ENCODE measurements at places on chromosomes 5 and 9. TPM values are rescaled to one million over a fixed set of nuclear protein-coding genes. Genes with fewer than 3 reads are reported as not detected.

The FRMD3 gene
- total RNA-seq, result 68.8 TPM

The FAM78A gene
- 1.7 TPM for total RNA-seq

The ASPN gene
- 7.8 TPM for total RNA-seq

The TPM2 gene
- total RNA-seq, result 18.1 TPM

The NR2F1-AS1 gene
- total RNA-seq, result 109 TPM

The WNT8A gene
- total RNA-seq, result not detected

DNA sequence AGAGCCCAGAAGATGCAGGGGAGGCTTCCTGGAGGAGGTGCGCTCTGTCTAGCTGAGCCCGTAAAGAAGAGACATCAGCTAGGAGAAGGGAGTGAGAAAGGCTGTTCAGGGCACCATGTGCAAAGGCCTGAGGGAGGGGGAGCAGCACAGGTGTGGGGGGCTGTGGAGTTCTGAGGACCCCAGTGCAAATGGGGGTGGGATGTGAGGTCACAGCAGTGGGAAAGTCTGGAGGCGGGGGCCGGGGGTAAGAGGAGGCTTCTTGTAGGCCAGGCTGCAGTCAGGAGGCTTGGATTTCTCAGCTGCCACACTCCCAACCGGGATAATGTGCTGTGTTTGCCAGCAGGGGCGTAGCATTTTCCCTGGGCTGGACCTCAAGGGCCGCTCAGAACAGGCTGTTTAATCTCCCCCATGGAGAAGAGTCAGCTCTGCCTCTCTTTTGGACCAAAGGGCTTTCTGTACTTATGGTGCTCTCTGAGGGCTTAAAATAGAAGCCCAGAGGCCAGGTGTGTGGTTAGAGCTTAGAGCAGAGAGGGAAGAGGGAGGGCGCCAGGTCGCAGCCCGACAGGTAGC, 5.7 kb downstream of the NEURL1B start:
- no peak for DNase-seq

- no peak for DNase-seq
Measured at GRCh38 chr5:117433818-117434217, 859.2 kb upstream of the SEMA6A start.

DNA sequence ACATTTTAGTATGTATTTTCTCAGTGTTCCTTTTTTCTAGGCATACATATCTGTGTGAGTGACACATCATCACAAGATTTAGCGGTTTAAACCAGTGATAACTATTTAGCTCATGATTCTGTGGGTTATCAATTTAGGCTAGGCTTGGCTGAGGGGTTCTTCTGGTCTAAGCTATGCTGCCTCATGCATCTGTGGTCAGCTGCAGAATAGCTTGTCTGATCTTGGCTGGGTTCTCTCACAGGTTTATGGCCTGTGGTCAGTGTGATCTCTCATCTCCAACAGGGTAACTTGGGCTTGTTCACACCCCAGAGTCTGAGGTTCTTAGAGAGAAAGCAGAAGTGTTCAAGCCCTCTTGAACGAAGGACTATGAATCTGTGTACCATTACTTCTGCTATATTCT, 363.3 kb downstream of the KDM4C start:
- no peak for DNase-seq

DNA sequence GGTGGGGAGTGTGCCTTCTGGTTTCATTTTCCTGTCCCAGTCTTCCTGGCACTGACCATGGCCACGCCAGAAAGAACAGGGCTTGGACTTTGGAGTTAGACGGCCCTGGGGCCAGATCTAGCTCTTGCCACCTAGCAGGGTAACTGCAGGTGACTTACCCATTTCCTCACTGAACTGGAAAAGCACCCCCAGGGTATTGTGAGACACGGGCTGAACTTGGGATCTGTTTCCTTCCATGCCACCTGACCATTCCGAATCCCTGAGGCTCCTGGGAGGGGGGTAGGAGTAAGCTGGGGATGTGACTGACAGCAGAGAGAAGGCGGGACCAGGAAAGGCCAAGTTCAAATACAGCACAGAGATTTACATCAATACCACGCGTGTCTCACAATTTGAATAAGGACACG, 9.4 kb downstream of the HNRNPAB start:
- no peak for DNase-seq

GRCh38 chr9:94533155-94533554, 21.7 kb upstream of the PCAT7 start:
- DNase-seq, result no peak

DNA sequence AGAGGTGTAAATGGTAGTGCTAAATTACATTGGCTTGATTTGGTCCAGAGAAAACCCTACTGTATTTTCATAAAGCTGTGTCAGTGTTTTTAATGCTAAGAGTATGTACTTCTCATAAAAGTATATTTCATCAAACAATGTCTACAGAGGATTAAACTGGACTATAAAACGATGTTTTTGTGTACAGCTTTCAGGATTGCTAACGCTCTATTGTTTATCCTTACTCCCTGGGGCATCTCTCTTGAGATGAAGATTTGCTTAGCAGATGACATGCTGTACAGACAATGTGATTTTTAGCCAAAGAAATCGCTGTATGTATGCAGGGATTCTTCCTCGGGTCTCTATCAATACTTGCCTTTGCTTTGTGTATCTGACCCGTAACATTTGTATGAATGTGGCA, 216.0 kb downstream of the FBXL7 start:
- no peak for DNase-seq

DNA sequence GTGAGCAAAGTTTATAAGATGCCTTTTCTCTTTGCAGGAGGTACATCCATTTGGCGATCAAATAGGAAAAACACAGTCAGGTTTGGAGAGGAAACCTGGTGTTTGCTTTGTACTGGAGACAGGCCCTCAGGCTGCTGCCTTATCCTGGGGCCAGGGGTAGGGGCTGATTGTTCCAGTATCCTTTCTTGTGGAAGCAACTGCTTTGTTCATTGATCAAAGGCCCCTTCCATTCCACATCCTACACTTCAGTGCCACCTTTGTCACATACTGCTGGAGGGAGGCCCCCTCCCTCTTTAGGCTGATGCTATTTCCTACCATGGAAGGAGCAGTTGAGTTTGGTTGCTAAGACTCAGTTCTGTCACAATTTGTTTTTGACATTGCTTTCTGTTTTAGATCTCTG, 778.1 kb downstream of the TLR4 start:
- DNase-seq, result no peak

- DNase-seq, result no peak
Measured at GRCh38 chr9:130913599-130914416, 17.2 kb upstream of the QRFP start.

DNA sequence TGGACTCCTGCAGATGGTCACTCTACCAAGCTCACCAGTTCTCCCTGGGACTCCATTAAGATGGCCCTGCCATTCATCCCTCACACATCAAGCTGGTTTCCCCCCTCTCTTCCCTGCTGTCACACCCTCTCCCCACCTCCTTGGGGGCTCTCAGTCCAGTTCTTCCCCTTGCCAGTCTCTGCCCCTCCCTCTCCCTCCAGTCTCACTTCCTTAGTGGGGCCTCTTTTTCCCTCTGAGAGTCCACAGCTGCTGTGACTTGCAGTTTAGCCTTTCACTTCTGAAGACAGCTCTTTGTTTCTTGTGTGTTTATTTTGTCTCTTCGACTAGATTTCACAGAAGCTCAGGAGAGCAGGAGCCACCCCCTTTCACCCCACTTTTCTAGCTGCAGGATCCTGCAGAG, 10.5 kb downstream of the DOCK2 start:
- DNase-seq, result no peak

DNA sequence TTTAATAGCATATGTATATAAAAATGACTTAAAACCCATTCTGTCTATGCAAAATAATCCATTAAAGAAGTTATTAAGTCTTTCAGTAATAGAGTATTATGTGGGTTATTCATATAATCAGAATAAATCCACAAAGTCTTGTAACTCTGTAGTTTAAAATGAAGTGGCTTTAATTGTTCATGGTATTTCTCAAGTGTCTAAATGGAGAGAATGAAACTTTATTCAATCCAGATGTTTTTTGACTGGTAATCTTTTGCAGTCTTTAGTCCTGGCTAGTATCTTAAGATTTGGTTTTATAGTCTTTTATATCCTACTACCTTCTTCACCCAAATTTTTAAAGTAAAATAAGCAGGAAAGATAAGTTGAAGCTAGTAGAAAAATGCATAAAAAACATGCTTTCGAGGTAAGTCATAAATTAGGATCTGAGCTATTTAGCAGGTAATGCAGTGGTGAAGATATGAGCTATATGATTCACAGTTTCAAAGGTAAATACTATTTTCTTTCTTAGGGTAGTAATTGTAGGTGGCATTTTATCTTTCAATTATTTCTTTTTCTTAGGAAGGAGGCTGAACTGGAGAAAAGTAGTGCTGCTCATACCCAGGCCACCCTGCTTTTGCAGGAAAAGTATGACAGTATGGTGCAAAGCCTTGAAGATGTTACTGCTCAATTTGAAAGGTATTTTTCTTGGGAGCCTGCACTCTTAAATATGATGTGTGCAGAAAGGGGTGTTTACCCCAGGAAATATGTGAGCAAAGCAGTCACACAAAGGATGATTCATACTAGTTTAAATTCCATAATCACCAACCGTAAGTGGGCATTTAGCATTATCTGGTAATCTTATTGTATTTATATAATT, 17.9 kb downstream of the HMMR start:
- no peak for DNase-seq

- no peak for DNase-seq
Measured at GRCh38 chr9:83957248-83957513, 22.8 kb downstream of the HNRNPK start.

- DNase-seq, result no peak
Measured at GRCh38 chr9:77960356-77961153, 71.1 kb downstream of the GNAQ start.

- DNase-seq, result no peak
Measured at GRCh38 chr5:24530906-24531305, 113.9 kb downstream of the CDH10 start.

GRCh38 chr9:13513716-13514444, 234.4 kb upstream of the MPDZ start:
- no peak for DNase-seq

DNA sequence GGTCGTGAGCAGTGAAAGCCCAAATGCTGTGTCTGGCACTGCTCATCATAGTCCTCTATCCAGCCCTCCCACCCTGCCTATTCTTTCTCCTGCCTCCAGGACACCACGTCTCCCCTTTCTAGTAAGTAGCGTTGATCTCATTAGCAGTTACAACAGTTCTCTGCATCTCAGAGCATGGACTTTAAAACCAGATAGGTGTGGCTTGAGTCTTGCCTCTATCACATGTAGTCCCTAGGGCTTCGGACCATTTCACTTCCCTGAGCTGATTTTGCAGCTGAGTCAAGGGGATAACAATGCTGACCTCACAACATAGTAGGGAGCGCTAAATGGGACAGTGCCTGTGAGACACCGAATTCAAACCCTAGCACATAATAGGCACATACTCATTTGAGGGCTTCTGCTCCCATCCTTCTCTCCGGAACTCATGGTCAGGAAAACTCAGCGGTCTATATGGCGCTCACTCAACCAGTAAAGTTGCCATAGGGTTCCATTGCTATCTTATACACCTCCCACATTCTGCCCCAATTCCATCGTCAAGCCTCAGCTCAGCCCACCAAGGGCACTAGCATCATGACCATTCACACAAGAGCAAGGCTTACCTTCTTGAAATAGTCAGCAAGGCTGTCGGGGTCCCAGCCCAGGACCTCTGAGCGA, 515 bp downstream of the LCP2 start:
- DNase-seq, result no peak

DNA sequence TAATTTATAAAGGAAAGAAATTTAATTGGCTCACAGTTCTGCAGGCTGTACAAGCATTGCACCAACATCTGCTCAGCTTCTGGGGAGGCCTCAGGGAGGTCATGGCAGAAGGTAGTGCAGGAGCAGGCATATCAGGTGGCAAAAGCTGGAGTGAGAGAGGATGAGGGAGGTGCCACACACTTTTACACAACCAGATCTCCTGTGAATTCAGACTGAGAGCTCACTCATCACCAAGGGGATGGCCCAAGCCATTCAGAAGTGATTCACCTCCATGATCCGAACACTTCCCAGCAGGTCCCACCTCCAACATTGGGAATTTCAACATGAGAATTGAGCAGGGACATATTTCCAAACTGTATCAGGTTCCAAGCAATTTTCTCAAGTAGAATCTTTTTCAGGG, 84.7 kb upstream of the BRINP1 start:
- no peak for DNase-seq

DNA sequence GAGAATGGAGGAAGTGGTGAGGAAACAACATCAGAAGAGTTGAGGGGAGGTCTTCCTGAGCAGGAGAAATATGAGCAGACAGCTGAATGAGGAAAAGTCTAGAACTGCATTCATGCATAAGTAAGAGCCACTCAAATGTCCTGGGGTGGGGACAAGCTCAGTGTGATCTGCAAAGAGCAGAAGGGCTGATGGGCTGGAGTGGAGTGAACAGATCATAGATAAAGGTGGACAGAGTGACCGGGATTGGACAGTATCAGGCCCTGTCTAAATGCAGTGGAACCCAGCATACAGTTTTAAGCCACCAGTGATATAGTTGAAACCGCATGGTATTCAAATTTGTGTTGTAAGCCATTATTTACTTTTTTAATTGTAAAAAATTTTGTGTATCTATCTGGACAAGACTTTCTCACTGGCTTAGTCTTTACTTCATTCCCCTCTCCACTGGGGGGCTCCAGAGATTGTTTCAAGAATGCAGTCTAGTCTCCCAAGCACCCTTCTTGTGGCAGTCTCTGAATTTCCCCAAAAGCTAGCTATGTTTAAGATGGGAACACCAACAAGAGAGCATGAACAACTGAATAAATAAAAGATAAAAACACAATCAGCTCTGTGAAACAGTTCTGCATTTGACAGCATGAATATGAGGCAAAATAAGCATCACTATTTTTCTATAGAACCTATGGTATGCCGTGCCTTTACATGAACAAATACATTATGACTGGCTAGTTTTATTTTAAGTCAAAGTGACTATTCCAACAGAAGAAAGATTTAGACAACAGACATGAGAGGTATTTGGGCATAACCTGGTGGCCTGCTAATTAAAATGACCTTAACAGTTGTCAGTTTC, 10.7 kb upstream of the STK32A start:
- DNase-seq, result no peak

GRCh38 chr5:93794954-93795353, 53.6 kb upstream of the POU5F2 start:
- DNase-seq, result no peak

DNA sequence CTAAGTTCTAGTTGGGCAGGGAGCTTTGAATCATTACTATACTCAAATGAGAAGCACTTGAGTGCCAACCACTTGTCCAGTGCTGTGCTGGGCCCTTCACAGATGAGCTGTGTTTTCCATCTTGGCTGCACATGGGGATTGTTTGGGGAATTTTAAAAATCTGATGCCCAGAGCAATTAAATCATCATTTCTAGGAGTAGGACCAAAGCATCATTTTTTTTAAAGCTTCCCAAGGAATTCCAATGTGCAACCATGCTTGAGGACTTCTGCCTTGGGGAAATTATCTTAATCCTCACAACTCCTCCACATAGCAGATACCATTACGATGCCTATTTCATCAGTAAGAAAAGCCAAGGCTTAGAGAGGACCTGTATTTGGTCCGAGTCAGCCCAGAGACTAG, 131.4 kb downstream of the TMEM174 start:
- DNase-seq, result no peak

DNA sequence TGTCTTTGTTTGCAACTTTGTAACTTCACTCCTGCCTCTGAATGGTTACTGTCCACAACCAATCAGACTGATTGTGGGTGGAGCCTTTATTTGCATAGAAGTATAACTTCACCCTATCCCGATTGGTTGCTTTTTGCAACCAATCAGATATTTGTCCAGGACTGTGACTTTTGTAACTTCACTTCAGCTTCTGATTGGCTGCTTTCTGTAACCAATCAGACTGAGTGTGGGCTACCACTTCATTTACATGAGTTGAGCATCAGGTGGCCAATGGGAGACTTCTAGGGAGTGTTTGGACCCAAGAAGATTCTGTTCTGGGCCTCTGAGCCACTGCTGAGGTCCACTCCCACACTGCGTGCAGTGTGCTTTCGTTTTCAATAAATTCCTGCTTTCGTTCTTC, 1810.7 kb upstream of the CDH6 start:
- DNase-seq, result no peak
